ENCODE measurements at places on chromosomes 11 and 22.

DNA sequence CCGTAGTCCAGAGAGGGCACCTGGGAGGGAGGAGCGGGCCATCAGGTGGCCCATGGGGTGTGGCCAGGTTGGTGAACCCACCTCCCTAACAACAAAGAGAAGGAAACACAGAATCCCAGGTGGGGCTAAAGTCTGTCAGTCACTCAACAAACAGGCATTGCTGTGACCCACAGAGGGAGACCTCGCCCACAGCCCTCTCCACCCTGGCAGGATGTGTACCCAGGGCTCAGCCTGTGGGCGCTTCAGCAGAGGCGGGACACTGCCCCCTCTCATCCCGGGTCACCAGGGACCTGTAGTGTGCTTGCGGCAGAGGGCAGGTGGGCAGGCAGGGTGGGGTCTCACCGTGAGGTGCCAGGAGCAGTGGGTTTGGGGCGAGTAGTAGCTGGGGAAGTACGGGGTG, 25.1 kb downstream of the TMPRSS6 start:
- no peak for DNase-seq

GRCh38 chr22:17641269-17641668, 2.7 kb downstream of the BCL2L13 start:
- DNase-seq, result no peak

DNA sequence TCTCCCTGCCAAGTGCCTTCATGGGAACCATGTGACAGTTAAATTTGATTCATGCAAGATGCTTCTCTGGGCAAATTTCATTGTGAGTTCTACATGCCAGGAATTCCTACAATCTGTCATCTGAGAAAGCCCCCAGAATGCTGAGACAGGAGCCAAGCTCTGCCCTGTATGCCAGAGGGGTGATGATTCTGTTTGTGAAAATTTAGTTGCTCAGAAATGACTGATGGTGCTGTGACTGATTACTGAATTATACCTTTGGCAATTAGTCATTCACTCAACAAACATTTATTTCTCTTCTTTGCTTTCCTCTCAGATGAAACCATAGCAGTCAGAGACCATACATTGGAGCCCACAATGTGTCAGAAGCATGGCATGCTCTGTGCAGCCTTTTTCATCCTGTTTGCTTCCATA, 69.0 kb upstream of the ZBED5 start:
- DNase-seq, result no peak

GRCh38 chr11:122491509-122491908, 164.0 kb upstream of the UBASH3B start:
- DNase-seq, result no peak

All from activated T-cell treated with anti-CD3 and anti-CD28 coated beads, Interleukin-2, amount 50 U/mL, for 1 hour (primary cell).